ENCODE measurements at places on chromosomes 2 and 18.

DNA sequence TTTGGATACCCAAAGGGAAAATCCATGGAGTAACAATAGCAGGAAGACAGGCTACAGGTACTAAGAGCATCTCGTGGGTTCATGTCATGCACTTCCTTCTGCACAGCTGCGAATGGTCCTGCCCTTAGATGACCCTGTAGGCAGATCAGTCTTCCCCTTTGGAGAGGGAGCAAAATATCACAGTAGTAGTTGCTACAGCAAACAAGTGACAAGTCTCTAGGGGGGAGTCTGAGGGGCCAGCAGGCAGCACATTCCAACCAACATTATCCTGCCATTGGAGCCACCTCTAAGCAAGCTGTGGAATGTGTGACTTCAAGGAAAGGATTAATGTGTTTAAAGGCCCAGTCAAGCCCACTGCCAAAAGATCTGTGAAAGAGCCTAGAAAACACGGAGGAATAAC is 273.2 kb upstream of the PARD3B start:
- no peak for DNase-seq

DNA sequence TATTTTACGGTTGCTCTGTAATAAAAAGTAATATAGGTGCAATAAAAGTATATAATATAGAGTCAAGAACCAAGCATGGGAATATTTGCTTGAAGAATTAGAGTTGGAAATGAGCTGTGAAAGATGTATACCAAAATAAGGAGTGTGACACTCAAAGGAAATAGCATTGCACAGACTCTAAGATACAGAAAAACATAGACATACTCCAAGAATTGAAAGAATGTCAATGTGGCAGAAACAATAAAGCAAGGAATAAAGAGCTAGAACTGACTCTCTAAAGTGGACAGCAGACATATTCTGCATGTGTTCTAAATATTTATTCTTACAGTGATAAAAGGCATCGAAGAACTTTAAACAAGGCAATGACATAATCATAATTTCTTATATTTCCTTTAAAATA is 561.1 kb upstream of the SETBP1 start:
- DNase-seq, result no peak

GRCh38 chr18:55054021-55054990 is 95.0 kb upstream of the CCDC68 start:
- no peak for DNase-seq

DNA sequence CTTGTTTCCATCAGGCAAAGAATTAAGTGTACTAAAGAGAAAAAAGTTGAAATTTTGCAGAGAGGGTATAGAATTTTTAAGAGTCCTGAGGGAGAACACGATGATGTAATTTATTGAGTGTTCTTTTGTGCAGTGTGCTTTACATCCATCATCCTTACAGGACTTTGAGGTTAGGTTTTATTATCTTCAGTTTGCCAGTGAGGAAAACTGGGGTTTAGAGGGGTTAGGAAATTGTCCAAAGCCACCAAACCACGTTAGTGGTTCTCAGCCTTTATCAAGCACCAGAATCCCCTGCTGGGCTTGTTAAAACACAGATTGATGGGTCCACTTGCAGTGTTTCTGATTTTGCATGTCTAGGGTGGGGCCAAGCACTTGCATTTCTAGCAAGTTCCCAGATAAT is 277.5 kb downstream of the KCNS3 start:
- DNase-seq, result no peak

GRCh38 chr2:119111115-119111975 is 47.2 kb downstream of the C1QL2 start:
- peak; percentile 15 for DNase-seq

DNA sequence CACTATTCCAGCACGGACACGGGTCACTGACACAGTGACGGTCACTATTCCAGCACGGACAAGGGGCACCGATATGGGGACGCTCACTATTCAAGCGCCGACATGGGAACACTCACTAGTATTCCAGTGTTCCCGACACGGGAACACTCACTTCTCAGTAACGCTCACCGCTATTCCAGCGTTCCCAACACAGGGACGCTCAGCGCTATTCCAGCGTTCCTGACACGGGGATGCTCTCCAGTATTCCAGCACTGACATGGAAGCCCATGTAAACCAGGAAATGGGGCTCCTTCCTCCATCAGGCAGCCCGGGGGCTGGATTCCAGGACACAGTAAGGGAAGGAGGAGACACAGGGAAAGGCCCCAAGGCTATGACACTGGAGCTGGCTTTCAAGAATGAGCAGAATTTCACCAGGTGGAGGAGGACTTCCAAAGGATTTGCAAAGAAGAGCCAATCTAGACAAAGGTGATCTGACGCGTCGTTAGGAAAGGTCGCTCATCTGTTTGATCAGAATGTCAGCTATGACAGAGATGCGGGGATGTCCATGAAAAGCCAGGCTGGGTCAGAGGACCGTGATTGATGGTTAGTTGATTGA is 196.1 kb downstream of the EIPR1 start:
- DNase-seq, result no peak

- no peak for DNase-seq
Observed at GRCh38 chr2:128003463-128003862, 24.4 kb downstream of the SAP130 start.

DNA sequence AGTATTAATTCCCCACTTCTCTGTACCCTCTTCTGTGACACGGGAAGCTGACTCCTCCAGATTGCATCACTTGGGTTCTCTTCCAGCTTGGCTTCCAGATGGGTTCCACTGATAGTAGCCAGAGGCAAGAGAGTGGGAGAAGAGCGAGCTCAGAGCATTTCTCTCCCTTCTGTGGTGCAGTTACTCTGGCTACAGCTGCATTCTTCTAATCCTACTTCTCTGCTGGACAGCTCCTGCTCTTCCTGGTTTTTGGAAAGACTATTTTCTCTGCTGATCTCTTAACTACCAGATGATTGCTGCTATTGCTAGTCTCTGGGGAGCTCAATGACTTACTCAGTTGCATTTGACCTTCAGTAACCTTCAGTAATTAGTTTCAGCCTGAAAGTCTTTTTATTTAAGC is 187.5 kb upstream of the MAP2 start:
- no peak for DNase-seq
